ENCODE measurements at places on chromosomes 12 and 14.

GRCh38 chr14:105938055-105938863, 411.9 kb downstream of the TMEM121 start:
- DNase-seq = no peak

DNA sequence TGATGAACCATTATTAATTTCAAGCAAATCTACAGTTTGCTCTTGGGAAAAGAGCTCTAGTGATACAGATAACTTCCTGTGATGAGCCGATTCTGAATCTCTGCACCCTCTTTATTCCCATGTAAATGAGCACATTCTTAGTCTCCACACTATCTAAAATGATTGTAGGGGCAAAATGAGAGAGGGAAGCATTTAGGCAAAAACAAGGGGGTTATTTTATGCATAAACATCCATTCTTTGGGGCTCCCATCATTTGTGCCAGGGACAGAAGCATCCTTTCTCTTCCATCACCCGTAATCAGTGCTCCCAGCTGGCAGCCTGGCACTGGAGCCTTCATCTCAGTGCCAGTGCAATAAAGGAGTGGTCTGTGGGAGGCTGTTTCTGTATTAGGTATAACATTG, 1.7 kb upstream of the GPD1 start:
- no peak for DNase-seq

DNA sequence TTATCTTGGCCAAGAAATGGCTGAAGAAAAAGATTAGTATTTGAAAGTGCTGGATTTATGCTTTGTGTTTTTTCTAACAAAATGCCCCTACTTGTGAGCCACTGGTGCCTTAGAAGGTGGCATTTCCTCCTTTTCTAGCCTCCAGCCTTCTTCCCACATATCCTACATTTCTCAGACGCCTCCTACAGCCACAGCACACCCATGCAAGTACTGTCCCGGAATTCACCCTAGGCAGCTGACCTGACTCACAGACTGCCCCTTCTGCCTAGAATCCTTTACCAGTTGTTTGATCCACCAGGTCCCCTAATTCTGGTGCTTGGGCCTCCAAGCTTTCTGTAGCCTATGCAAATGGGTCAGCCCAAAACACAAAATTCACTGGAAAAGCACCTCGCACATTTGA, 166.0 kb downstream of the FOXN3 start:
- DNase-seq = no peak

- no peak for DNase-seq
Observed at GRCh38 chr14:90669731-90670130, 146.5 kb downstream of the TTC7B start.

DNA sequence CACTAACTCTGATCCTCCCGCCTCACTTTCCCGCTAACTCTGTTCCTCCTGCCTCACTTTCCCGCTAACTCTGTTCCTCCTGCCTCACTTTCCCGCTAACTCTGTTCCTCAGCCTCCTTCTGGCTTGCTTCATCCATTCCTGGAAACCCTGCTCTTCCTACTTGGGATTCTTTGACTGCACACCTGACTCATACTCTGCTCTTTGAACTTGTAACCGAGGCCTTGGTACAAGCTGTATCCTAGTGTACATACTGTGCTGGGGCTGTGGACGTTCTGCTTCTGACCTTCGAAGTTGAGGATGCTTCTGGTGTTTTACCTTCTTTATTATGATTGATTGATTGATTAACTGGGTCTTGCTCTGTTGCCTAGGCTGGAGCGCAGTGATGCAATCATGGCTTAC, 63.2 kb upstream of the RD3L start:
- DNase-seq = no peak

GRCh38 chr12:104455578-104456416, 951 bp upstream of the CHST11 start:
- no peak for DNase-seq

- DNase-seq = no peak
Observed at GRCh38 chr14:67112344-67112743, 76.9 kb upstream of the GARIN2 start.

DNA sequence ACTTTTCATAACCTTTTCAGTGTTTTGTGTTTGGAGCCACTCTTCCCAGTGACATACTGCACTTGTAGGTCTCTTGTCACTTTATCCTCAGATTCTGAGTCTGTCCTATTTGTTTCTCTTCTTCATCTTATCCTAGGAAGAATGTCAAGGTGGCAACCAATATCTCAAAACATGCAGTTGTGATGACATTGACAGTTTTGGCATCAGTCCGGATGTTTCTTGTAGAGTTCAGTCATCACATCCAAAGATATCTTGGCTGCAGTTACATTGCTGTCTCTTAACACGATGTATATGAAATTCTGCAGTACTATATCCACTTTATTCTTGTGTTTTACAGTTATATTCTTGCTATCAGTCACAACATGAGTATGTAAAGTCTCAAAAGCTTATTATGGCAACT, 6.4 kb downstream of the ADIPOR2 start:
- no peak for DNase-seq
